ENCODE measurements at places on chromosomes 5 and 9. TPM values are rescaled to one million over a fixed set of nuclear protein-coding genes. Genes with fewer than 3 reads are reported as not detected.
A peak's percentile ranks its signal among the peaks of the same experiment; 100 is the strongest.

GRCh38 chr5:77876862-77877502 lies 100.8 kb upstream of the TBCA start:
- H3K27me3 ChIP-seq, result no peaks in the 10 kb centered on the region
- H3K36me3 ChIP-seq, result no peaks in the 10 kb centered on the region
- no peak overlapping the region for H3K27ac ChIP-seq
- no peaks in the 10 kb centered on the region for H3K4me1 ChIP-seq
- DNase-seq, result no peak

GRCh38 chr5:68011801-68012200 lies 203.8 kb upstream of the PIK3R1 start:
- H3K27me3 ChIP-seq, result no peaks in the 10 kb centered on the region
- H3K36me3 ChIP-seq, result no peaks in the 10 kb centered on the region
- no peaks in the 10 kb centered on the region for H3K4me1 ChIP-seq
- no peak overlapping the region for H3K4me3 ChIP-seq
- H3K27ac ChIP-seq, result no peak overlapping the region
- DNase-seq, result no peak

- H3K4me3 ChIP-seq, result peak overlapping the region; percentile 82
- H3K36me3 ChIP-seq, result peaks cover 4% of the 10 kb centered on the region
- H3K4me1 ChIP-seq, result peaks cover 16% of the 10 kb centered on the region
- no peaks in the 10 kb centered on the region for H3K27me3 ChIP-seq
- H3K27ac ChIP-seq, result no peak overlapping the region
These were observed 755 bp downstream of the CDKN2B start for GRCh38 chr9:22008384-22008716.

GRCh38 chr5:22596404-22596970 lies 256.7 kb downstream of the CDH12 start:
- H3K4me1 ChIP-seq, result no peaks in the 10 kb centered on the region
- H3K4me3 ChIP-seq, result peak overlapping the region; percentile 50

GRCh38 chr5:5979377-5979760 lies 399.0 kb downstream of the MED10 start:
- no peak overlapping the region for H3K27ac ChIP-seq
- no peak overlapping the region for H3K4me3 ChIP-seq
- no peak for DNase-seq
- H3K4me1 ChIP-seq, result peaks cover 5% of the 10 kb centered on the region

- no peaks in the 10 kb centered on the region for H3K4me1 ChIP-seq
- no peak for DNase-seq
- H3K27ac ChIP-seq, result no peak overlapping the region
- H3K4me3 ChIP-seq, result no peak overlapping the region
These were observed 39.5 kb downstream of the PRKACG start for GRCh38 chr9:68974431-68974830.

DNA sequence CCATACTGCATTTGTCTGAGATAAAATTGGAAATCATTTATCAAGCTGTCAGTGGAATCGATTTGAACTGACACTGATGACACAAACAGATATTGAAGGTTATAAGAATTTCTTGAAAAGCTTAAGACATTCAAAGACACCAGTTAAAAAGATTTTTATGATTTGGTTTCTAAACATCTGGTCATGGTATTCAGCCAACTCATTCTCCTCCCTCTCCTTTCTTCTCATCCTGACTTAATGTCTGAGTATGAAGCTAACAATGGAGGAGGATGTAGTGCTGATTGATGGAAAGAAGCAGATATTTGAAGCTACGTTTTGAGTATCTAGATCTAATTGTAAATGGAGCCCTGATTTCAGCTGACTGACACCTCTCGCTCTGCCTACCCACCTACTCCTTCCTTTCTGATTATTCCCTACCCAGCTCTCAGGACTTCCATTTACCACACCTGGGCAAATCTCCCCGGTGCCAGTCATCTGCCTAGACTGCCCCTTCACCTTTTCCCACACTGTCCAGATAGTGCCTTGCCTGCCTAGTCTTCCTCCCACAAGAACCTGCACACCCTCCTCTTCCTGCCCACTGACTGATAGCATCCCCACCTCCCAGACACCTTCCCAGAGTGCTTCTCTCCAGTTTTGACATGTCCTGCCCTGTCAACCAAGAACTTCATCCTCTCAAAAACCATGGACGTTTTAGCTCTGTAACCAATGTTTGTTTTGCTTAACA lies 20.7 kb upstream of the LIFR start:
- H3K27ac ChIP-seq, result no peak overlapping the region
- H3K4me1 ChIP-seq, result no peaks in the 10 kb centered on the region
- H3K36me3 ChIP-seq, result no peaks in the 10 kb centered on the region

DNA sequence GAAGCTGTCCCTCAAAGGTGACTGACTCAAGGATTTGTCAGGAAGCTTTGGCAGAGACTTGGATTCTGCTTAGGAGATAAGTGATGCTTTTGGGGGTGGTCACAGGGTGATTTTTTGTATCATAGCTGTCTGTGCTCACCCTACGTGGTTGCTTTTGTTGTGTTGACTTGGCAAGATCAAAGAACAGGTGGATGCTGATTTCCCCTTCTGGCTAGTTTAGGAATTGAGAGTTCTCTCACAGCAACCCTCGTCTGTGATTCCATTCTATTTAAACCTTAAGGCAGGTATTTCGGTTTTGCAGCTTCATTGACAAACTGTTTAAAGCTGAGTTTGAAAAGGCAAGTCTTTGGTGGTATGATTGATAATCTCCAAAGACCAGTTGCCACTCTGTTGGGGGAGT lies 27.2 kb downstream of the ARHGAP26 start:
- no peaks in the 10 kb centered on the region for H3K27me3 ChIP-seq
- H3K36me3 ChIP-seq, result no peaks in the 10 kb centered on the region
- DNase-seq, result no peak
- H3K27ac ChIP-seq, result no peak overlapping the region
- H3K4me3 ChIP-seq, result no peak overlapping the region

DNA sequence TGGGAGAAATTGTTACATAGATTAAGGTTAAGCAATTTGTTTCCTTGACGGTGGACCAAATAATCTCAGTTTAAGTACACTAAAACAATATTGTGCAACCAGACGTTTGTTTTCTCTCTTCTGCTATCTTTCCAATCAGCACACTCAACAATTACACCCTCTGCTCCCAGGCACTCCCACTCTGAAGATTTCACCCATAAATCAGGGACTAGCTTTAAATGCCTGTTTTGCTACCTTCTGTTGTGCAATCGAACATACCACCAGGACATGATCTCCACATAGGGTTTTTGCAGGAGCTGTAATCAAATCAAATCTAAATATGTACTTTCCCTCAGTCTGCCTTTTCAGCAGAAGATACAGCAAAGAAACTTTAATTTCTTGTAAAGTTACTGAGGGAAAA lies 405.8 kb upstream of the TLE4 start:
- DNase-seq, result no peak
- no peaks in the 10 kb centered on the region for H3K36me3 ChIP-seq
- no peaks in the 10 kb centered on the region for H3K27me3 ChIP-seq
- no peaks in the 10 kb centered on the region for H3K4me1 ChIP-seq
- no peak overlapping the region for H3K27ac ChIP-seq

- H3K27ac ChIP-seq, result no peak overlapping the region
- H3K4me1 ChIP-seq, result no peaks in the 10 kb centered on the region
- H3K27me3 ChIP-seq, result no peaks in the 10 kb centered on the region
- no peak overlapping the region for H3K4me3 ChIP-seq
These were observed 32.6 kb upstream of the PLAC8L1 start for GRCh38 chr5:146137967-146138403.

DNA sequence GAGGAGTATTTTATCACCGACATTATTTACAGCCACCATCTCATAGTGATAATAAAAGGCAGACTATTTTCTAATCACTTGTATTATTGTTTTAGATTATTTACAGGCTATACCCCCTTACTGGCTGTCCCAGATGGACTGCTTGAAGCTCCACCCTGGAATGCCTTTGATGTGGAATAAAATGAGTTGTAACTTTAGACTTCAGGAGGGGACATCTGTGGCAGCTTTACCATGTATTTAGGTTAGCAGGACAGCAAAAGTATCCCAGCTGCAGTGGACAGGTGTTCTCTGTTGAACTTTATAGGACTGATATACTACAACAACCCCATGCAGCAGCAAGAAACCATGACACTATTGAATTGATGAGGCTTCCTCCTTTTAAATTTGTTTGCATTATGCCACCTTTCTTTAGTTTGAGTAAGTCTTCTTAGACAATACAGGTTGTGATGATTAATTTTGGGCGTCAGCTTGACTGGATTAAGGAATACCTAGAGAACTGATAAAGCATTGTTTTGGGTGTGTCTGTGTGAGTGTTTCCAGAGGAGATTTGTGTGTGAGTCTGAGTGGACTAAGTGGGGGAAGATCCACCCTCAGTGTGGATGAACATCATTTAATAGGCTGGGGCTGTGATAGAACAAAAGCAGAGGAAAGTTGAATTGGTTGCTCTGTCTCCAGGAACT lies 29.2 kb upstream of the C9orf57 start:
- H3K27ac ChIP-seq, result no peak overlapping the region
- no peaks in the 10 kb centered on the region for H3K4me1 ChIP-seq
- H3K4me3 ChIP-seq, result no peak overlapping the region
- no peaks in the 10 kb centered on the region for H3K36me3 ChIP-seq
- no peaks in the 10 kb centered on the region for H3K27me3 ChIP-seq

DNA sequence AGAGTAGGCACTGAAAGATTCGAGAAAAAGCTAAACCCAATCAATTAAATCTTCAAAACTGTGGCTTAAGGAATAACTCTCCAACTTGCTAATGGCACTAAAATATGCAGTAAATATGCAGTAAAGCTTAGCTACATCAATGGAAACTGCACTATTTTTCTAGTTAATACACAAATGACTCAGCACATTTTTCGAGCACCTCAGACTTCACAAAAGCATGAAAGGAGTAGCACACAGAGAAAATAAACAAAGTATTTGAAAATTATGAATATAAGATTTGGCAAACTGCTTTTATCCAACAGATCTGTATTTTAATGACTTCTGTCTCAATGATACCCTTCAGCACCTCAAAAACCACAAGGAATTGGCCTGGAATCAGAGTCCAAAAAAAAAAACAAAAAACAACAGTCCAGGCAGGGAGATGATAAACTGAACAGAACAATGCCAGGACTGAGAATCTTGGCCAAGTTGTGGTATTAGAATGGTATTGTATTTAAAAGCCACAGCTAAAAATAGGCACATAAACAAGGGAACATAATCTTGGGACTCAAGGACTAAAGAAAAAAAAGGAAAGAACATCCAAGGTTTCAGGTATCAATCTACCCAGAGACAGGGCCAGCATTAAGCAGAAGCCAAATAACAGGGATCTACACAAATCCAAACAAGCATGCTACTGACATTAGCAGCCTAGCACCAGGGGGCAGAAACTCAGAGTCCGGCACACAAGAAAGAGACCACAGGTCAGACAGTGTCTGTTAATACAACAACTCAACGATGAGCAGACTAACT lies 21.4 kb downstream of the TMEM245 start:
- H3K27ac ChIP-seq, result peak overlapping the region; percentile 71
- H3K4me3 ChIP-seq, result no peak overlapping the region
- DNase-seq, result peak; percentile 13

- peak; percentile 29 for DNase-seq
- H3K36me3 ChIP-seq, result no peaks in the 10 kb centered on the region
- no peak overlapping the region for H3K4me3 ChIP-seq
- no peaks in the 10 kb centered on the region for H3K4me1 ChIP-seq
- no peak overlapping the region for H3K27ac ChIP-seq
These were observed 59.6 kb upstream of the SLC27A6 start for GRCh38 chr5:128905568-128906110.

DNA sequence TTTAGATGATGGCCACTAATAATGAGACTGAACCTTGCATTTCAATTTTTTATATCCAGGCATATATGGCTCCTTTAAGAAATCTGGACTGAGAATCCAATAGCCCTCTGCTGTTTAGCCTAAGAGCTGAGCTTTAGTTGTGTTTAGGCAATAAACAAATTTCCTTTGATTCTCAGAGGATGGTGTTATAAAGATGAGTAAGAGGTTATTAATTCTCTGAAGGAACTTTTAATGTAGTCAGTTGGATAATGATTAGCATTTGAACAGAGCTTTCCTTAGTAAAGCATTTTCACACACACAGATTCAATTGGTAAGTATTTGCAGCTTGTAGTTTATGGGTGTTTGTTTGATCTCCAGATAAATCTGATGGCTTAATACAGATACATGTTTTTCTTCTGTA lies 149.6 kb downstream of the PRR16 start:
- H3K36me3 ChIP-seq, result no peaks in the 10 kb centered on the region
- H3K4me1 ChIP-seq, result peaks cover 2% of the 10 kb centered on the region
- H3K27ac ChIP-seq, result peak overlapping the region; percentile 76

- H3K4me3 ChIP-seq, result no peak overlapping the region
- no peaks in the 10 kb centered on the region for H3K27me3 ChIP-seq
- H3K4me1 ChIP-seq, result no peaks in the 10 kb centered on the region
- H3K36me3 ChIP-seq, result no peaks in the 10 kb centered on the region
These were observed 273.8 kb downstream of the MSX2 start for GRCh38 chr5:174998131-174998730.

DNA sequence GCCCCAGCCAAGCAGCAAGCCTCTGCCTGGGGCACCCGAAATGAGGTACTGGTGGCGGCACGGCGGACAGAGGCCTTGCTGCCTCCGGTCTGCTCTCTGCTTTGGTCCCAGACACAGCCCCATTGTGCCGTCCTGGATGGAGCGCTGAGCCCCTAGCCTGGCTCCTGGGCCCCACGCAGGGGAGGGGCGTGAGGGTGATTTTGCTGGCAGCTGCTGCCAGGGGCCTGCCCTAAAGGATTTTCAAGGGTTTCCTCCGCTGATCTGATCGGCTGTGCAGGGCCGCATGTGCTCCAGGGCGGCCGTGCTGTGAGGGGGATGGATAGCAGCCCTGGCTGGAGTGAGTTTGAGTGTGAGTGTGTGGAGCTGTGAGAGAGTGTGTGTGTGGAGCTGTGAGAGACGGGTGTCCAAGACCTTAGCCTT lies 1.3 kb downstream of the GPSM1 start:
- no peaks in the 10 kb centered on the region for H3K27me3 ChIP-seq
- H3K4me3 ChIP-seq, result peak overlapping the region; percentile 82
- DNase-seq, result peak; percentile 72
- H3K4me1 ChIP-seq, result peaks cover 24% of the 10 kb centered on the region

- H3K4me1 ChIP-seq, result no peaks in the 10 kb centered on the region
- H3K27ac ChIP-seq, result no peak overlapping the region
- H3K36me3 ChIP-seq, result no peaks in the 10 kb centered on the region
- DNase-seq, result peak; percentile 49
These were observed 49.6 kb downstream of the EPB41L4B start for GRCh38 chr9:109270971-109271925.

DNA sequence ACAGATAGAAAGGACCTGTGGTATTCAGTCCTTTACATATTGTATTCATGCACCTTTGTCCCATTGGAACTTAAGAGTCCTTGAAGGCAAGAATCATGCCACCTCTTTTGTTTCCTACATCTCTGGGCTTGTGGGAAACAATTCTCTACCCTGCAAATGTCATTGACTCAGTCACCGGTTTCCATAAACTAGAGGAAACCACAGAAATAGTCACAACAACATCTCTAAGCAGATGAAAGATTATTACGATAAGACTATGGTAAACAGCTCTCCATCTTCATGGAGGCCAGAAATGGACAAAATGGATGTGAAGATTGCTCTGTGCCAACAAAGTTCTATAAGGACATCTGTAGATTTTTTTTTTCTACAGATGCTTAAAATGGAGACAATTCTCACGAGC lies 165.5 kb downstream of the PIK3R1 start:
- DNase-seq, result no peak
- no peaks in the 10 kb centered on the region for H3K4me1 ChIP-seq
- H3K36me3 ChIP-seq, result no peaks in the 10 kb centered on the region
- no peak overlapping the region for H3K27ac ChIP-seq
- no peak overlapping the region for H3K4me3 ChIP-seq
- no peaks in the 10 kb centered on the region for H3K27me3 ChIP-seq

Gene ARAP3
- polyA plus RNA-seq, result 5.5 TPM

Gene CAVIN4
- polyA plus RNA-seq, result 0.54 TPM

Gene PPP3R2
- polyA plus RNA-seq, result not detected

Gene PCDHGB3
- 0.53 TPM for polyA plus RNA-seq

Gene FREM1
- 0.60 TPM for polyA plus RNA-seq

Gene ADGRD2
- polyA plus RNA-seq, result 0.10 TPM

Gene PKD2L2
- polyA plus RNA-seq, result 0.11 TPM

Gene SHISAL2B
- not detected for polyA plus RNA-seq

Gene GABRA1
- polyA plus RNA-seq, result not detected

Gene ZBED3
- polyA plus RNA-seq, result 5.8 TPM

Gene SPAG8
- polyA plus RNA-seq, result 1.5 TPM

Gene ADAMTS12
- polyA plus RNA-seq, result 4.1 TPM

Measured in SK-N-SH (cell line).